ENCODE measurements at places on chromosomes 11 and 22. TPM values are rescaled to one million over a fixed set of nuclear protein-coding genes. Genes with fewer than 3 reads are reported as not detected.

The TESMIN gene
- total RNA-seq = 26.6 TPM

The CLP1 gene
- 22.2 TPM for total RNA-seq

The TMEM132A gene
- total RNA-seq = 261 TPM

The MAPK11 gene
- 2.7 TPM for total RNA-seq

The IFTAP gene
- 26.2 TPM for total RNA-seq

The NFAM1 gene
- total RNA-seq = 0.69 TPM

The NRGN gene
- total RNA-seq = 4.9 TPM

The ANKK1 gene
- total RNA-seq = 0.41 TPM

The KIF18A gene
- 17.0 TPM for total RNA-seq

The ACTN3 gene
- 0.44 TPM for total RNA-seq

The OR51L1 gene
- total RNA-seq = not detected

The IGSF22 gene
- 1.3 TPM for total RNA-seq

The NTM gene
- 4.2 TPM for total RNA-seq

The RTN4RL2 gene
- 2.1 TPM for total RNA-seq

The OR9Q1 gene
- not detected for total RNA-seq

The POU2F3 gene
- total RNA-seq = not detected

The VPREB1 gene
- not detected for total RNA-seq

The PANX1 gene
- 32.3 TPM for total RNA-seq

The IGLL1 gene
- not detected for total RNA-seq

The ZMAT5 gene
- total RNA-seq = 21.2 TPM

The P2RX3 gene
- not detected for total RNA-seq

The POTEH gene
- total RNA-seq = not detected

The TMPRSS13 gene
- 5.7 TPM for total RNA-seq

The MMP13 gene
- not detected for total RNA-seq

The BTBD18 gene
- total RNA-seq = not detected

The PSMD13 gene
- total RNA-seq = 103 TPM

The TXN2 gene
- total RNA-seq = 59.6 TPM

The ANGPTL5 gene
- not detected for total RNA-seq

The CNTF gene
- 3.9 TPM for total RNA-seq

The MN1 gene
- 5.5 TPM for total RNA-seq

The KDM4E gene
- total RNA-seq = not detected

The HBB gene
- total RNA-seq = not detected

The EFEMP2 gene
- total RNA-seq = 90.5 TPM

The NNMT gene
- total RNA-seq = 2.4 TPM

The GALR3 gene
- 0.41 TPM for total RNA-seq

The PGA4 gene
- total RNA-seq = 0.36 TPM
